Naive B cell (primary cell): ENCODE measurements at places on chromosomes 7 and 10.

DNA sequence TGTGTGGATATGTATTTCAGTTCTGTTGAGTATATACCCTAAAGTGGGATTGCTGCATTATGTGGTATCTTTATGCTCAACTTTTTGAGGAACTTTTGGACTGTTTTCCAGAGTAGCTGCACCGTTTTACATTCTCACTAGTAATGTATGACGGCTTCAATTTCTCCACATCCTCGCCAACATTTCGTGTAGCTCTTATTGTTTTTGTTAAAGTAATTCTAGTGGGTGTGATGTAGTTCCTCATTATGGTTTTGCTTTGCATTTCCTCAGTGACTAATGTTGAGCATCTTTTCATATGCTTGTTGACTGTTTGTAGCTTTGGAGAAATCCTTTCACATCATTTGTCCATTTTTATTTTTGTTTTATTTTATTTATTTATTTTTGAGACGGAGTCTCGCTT lies 4.5 kb downstream of the STMP1 start:
- no peak for DNase-seq

DNA sequence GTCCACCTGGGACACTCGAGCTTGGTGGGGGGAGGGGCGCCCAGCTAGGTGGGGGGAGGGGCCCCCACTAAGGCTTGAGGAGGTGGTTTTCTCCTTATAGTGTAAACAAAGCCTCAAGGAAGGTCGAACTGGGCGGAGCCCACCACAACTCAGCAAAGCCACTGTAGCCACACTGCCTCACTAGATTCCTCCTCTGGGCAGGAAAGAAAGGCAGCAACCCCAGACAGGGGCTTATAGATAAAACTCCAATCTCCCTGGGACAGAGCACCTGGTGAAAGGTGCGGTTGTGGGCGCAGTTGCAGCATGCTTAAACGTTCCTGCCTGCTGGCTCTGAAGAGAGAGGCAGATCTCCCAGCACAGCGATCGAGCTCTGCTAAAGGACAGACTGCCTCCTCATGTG lies 133.1 kb downstream of the SNX13 start:
- no peak for DNase-seq

GRCh38 chr7:156903232-156903909 lies 10.4 kb upstream of the LMBR1 start:
- no peak for DNase-seq

- DNase-seq = no peak
These were observed 90.2 kb downstream of the ZFAND4 start for GRCh38 chr10:45582386-45582781.
